Hepatocyte (in vitro differentiated cells): ENCODE measurements at places on chromosomes 7 and 10.

GRCh38 chr10:102375867-102376266, 19.6 kb upstream of the NFKB2 start:
- DNase-seq: no peak

GRCh38 chr10:44647877-44648542, 263.1 kb upstream of the CXCL12 start:
- DNase-seq: no peak

- DNase-seq: no peak
Observed at GRCh38 chr7:42224391-42225003, 12.5 kb downstream of the GLI3 start.

- DNase-seq: no peak
Observed at GRCh38 chr7:40987571-40987970, 715.3 kb downstream of the INHBA start.

- DNase-seq: no peak
Observed at GRCh38 chr10:71243756-71244395, 31.5 kb downstream of the UNC5B start.
